ENCODE measurements at places on chromosomes 12 and 14.

DNA sequence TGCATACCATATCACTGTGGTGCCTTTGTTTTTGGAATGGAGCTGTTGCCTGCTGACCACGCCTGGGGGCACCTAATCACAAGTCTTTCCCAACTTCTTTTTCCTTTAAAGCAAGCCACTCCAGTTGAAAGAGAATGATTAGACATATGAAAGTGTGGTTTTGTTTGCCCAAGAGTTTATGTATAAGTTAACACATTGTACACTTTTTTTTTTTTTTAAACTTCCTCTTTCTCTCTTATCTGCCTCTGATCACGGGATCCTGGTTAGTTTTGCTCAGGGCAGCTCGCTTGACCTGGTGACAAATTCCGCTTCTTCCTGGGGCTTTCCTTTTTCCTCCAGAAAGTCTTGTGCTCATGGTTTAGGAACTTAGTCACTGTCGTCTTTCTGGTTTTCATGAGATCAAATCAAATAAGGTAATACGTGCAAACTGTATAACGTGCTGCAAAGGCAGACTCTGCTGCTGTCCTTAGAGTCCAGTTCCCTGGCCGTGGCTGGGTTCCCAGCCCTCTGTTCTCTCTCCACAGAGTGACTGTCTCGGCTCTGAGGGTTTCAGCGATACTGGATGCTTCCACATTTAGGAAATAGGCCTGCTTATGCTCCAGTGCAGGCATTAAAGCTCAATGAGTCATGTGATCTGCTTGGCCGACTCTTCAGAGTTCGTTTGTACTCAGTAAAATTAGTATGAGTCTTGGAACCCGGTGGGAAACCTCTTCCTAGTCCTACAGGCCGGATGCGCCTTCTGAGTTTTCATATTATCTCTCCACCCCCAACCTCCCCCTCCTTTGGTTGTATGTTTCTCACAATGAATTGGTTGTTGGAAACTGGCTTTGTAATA, 15.2 kb downstream of the RASSF3 start:
- DNase-seq, result peak; percentile 85

DNA sequence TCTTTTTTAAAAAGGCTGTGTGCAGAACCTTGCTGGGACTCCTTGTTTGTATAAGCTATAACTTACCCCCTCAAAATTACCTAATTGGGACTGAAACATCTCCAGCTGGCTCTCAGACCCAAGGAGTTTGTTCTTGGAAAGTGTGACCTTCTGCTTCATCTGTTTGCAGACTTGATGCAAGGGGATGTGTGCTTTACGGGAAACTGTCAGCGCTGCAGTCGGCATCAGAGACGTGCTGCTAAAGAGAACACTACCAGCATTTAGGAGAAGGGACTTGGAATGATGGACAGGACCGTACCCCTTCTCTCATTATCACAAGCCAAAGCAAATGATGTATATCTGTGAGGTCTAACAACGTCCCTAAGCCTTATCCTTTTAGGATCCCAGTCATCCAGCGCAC, 174.2 kb upstream of the PARP11 start:
- no peak for DNase-seq

DNA sequence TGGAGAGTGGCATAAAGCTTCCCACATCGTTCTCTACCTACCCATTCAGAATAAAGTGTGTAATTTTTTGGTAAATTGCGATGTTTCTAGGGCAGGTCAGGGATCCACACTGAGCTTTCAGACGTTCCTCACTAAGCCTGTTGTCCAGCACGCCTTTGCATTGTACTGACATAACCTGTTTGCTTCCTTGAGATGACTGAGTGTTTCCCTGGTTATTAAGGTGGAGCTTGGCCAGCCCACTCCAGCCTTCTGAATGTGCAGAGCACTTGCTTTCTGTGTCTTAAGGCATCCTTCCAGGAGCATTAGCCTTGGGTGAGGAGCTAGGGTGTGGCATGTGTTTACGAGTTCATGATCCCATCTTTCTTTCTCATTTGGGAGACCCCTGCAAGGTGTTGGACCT, 96.4 kb downstream of the TMEM260 start:
- no peak for DNase-seq

- DNase-seq, result no peak
These were observed 199.9 kb upstream of the FOXN3 start for GRCh38 chr14:89616852-89617341.

- no peak for DNase-seq
These were observed 65.4 kb downstream of the CLMN start for GRCh38 chr14:95254288-95254687.

DNA sequence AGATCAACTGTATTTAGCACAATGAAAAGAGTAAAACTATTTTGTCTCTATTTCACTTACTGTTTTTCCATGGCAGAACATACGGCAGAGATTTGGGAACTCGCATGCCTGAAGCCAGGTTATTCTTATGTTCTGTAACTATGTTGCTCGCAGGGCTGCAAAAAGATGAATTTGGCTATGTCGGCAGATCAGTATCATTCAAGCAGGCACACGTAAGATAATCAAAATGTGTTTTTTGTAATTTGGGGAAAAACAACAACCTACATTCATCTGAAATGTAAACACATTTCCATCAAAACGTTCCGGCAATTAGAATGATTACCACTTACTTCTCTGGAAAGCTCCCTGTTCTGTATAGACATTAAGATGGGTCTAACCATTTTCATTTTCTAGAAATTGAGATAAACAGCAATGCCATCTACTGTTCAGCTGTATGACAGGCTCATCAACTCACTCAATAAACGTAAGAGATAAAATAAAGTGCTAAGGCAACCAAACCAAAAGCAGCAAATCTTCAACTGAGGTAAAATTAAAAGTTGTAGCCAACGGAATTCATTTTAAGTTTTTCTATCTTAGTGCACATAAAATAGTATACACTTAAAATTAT, 13.0 kb downstream of the GTSF1 start:
- no peak for DNase-seq

Measured in A172 (cell line).